Left renal cortex interstitium (tissue), 4 donors: ENCODE measurements at places on chromosomes 16 and 17.
A peak's percentile ranks its signal among the peaks of the same experiment; 100 is the strongest.

GRCh38 chr17:77696151-77696720 is 262.3 kb upstream of the TNRC6C start:
- no peak for DNase-seq

- DNase-seq: peak; percentile 64
Observed at GRCh38 chr17:76909971-76910760, 42.0 kb downstream of the MGAT5B start.

DNA sequence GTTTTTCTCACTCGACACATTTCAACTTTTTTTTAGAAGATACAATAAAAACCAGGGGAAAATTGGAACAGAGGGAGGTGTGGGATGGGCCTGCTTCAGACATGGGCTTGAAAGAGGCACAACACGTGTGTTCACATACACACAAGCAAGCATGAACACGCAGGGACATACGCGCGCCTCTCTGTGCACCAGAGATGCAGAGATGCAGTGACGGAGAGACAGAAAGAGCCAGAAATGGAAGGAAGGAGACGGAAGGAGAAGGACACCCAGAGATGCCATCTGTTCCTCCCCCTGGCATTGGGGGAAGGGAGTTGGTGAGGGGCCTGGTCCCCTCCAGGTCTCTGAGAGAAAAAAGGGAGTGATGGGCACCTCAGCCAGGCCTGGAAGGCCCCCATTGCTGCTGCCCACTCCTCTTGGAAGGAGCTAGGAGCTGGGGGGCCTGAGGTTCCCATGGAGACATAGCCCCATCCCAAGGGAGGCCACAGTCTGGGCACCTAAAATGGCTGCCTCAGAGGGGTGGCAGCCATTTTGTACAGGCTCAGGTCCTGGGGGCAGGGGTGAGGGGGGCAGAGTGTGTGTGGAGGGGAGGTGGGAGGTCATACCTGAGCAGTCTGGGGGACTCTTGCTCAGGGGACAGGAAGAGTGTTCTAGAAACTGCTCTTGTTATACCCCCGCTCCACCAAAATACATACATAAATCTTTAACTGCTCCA is 3.8 kb upstream of the NEUROD2 start:
- no peak for DNase-seq

DNA sequence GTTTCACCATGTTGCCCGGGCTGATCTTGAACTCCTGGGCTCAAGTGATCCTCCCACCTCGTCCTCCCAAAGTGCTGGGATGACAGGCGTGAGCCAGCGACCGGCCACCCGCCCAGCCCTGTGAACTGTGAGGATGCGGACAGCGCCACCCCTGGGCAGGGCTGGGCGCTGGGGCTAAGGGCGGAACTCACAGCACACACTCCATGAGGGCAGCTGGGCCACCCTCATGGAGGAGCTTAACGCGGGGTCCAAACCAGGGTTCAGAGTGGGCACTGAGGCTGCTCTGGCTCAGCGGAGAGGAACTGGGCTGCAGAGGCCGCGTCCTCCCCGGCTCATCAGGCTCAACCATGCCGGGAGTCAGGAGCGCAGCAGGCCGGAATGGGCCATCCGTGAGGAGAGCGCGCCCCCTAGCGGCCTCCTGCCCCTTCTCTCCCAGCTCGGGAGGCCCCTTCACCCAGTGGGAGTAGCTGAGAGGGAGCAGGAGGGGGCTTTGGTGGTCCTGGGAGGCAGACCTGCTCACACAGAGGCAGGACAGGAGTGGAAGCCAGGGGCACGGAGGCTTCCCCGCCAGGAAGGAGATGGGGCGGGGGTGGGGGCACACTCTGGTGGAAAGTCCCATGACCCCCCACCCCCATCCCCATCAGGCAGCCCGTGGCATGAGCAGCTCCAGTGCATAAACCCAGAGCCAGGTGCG is 13.8 kb downstream of the CORO7 start:
- peak; percentile 69 for DNase-seq

DNA sequence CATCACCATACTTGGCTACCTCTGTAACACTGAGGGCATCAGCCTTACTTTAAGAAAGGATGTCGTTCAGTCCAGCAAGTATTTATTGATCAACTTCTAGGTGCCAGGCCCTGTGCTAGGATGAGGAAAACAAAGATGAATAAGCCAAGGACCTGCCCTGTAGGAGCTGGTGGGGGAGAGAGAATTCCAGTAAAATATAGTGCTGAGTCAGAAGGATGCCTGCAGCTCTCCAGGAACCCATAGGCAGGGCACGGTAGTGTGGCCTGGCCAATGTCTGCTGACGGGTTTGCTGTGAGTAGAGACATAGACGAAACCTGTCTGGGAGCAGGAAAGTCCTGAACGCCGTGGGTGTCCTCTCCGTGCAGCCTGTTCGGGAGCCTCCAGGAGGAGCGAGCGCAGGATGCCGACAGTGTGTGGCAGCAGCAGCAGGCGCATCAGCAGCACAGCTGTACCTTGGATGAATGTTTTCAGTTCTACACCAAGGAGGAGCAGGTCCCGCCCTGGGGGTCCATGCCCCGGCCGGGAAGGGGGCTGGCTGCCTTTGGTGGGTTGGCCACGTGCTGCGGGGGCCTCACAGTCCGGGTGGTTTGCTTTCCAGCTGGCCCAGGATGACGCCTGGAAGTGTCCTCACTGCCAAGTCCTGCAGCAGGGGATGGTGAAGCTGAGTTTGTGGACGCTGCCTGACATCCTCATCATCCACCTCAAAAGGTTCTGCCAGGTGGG is 55.6 kb downstream of the USP43 start:
- no peak for DNase-seq

- no peak for DNase-seq
Observed at GRCh38 chr17:78416791-78417530, 38.5 kb downstream of the PGS1 start.

DNA sequence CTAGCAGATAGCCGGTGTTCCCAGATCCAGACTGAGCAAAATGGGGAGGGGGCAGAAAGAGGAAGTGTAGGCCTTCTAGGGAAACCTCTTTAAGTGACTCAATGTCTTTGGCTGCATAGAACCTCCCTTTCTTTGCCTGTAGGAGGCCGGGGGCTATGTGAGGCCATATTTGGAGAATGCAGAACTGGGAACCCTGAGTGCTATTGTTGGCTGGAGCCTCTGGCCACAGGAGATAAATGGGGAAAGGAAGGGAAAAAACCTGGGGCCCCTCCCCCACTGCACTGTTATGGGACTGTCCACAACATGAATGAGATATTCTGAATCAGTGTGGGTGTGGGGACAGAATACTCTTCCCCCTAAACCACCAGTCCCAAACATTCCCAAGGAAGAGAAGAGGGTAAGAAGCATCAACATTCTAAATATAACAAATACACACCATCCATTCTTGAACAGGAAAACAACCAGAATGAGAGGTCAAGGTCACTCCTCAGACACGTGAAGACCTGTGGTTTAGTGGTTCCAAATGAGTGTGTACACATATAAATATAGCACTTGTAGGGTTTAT is 2.4 kb downstream of the VPS25 start:
- no peak for DNase-seq

DNA sequence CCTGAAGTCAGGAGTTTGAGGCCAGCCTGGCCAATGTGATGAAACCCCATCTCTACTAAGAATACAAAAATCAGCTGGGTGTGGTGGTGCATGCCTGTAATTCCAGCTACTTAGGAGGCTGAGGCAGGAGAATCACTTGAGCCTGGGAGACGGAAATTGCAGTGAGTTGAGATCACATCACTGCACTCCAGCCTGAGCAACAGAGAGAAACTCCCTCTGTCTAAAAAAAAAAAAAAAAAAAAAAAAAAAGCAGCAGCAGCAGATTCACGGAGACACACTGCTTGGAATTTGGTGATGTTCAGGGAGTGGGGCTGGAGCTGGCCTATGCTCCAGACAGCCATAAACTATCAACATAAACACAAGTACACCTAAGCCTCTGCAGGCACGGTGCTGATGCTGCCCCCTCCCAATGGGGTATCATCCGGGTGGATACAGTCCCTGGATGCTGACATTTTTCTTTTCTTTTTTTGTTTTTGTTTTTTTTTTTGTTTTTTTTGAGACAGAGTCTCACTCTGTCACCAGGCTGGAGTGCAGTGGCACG is 39.6 kb upstream of the RHOT1 start:
- DNase-seq: no peak

GRCh38 chr16:50742576-50743200 is 802 bp downstream of the CYLD start:
- no peak for DNase-seq

GRCh38 chr17:27469256-27469655 is 13.0 kb downstream of the KSR1 start:
- DNase-seq: no peak

GRCh38 chr16:30592871-30593270 is 7.4 kb upstream of the ZNF785 start:
- no peak for DNase-seq

- DNase-seq: no peak
Observed at GRCh38 chr17:50922721-50923405, 56.7 kb upstream of the TOB1 start.

DNA sequence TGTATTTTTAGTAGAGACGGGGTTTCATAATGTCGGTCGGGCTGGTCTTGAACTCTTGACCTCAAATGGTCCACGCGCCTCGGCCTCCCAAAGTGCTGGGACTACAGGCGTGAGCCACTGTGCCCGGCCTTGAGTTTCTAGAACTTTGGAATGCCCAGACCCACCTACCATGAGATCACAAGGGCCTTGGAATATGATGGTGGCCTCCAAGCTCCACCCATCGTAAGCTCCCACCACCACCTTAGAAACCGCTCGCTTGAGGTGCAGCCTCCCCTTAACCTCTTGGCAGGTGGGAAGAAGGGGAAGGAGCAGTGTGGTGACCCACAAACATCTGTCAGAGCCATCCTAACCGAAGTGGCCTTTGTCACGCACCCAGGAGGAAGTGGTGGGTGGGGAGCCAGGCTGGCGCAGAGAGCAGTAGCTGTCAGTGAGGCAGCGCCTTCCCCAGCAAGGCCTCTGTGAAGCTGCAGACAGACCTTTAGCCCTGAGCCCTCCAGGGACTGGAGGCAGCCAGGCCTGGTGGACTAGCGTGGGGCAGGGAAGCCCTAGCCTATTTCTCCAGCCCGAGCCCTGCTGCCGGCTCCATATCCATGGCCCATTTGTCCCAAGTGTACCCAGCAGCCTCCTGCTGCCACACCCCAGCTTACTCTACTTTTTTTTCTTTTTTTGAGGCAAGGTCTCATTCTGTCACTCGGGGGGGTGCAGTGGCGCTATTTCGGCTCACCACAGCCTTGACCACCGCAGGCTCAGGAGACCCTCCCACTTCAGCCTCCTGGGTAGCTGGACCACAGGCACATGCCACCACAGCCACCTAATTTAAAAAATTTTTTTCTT is 13.1 kb upstream of the SEPHS2 start:
- no peak for DNase-seq

- DNase-seq: no peak
Observed at GRCh38 chr16:49698931-49699840, 156.7 kb downstream of the ZNF423 start.

DNA sequence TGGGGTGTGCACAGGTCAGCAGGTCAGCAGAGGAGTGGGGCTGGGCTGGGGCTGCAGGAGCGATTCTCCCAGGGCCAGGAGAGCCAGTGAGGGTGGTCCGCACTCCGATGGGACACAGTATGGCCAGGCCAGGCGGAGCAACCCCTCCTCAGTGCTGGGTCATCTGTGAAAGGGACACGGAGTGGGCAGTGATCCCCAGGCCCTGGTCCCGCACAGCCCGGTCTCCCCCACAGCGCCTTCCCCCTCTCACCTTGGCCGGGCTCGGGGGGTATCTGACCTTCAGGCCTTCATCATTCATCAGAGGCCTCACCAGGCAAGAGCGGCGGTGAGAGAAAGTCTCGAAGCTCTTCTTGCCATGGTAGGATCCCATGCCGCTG is 10.0 kb downstream of the ALDH3A1 start:
- no peak for DNase-seq

GRCh38 chr17:1008008-1008761 is 11.3 kb downstream of the TIMM22 start:
- DNase-seq: no peak

DNA sequence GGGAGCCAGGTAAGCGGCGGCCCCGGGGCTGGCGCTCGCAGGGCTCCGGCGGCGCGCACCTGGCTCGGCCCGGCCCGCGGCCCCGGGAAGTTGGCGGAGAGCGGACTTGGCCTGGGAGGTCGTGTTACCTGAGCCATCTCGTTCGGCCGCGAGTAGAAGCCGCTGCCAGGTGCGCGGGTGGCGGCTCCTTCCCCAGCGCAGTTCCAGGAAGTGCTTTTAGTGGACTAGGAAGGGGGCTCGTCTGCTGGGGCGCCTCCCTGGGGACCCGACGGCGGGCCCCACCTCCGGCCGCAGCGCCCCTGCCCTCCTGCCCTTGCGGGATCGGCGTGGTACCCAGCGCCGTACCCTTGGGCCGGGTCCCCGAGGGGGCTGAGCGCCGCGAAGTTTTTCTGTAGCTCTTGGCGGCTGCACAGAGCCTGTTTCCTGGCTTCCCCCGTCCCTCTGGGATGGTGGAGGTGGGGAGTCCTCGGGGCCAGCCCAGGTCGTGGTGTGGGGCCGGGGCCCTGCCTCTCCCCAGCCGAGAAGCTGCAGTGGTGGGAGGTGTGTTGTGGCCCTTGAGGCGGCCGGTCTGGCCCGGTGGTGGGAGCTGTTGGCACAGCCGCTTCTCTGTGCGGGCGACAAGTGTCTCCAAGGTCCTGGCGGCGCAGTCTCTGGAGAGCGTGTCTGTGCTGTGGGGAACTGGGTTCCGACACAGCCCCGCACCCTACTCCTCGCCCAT is 96.9 kb downstream of the RAB11FIP4 start:
- no peak for DNase-seq

DNA sequence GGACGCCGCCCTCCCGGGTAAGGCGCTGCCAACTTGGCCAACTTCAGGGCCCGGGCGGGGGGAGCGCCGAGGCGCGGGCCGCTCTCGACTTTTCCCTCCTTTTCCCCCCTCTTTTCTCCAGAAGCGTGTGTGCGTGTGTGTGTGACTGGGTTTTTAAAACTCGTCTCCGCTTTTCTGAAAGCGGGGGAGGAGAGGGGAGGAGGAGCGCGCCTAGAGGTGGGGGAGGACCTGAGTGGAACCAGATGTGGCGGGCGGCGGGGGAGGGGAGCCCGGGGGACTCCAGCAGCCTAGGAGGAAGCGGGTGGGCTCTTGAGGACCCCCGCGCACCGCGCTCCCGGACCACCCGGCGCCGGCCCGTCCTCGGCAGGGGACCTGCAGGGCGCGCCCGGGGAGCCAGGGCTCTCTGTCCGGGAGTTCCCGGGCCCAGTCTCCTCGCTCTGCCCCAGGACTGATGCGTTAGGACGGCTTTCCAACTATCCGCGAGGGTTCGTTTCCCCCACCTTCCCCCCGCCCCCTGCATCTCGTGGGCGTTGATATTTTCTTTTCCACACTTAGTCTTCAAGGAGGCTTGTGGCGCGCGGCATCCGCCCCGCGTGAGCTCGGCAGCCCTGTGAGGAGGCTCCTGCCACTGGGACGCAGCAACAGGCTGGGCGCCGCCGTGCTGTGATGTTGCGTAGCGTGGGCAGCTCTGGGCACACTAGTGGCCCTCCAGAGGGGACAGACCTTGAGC is 599 bp downstream of the MRC2 start:
- DNase-seq: peak; percentile 70
